ENCODE measurements at places on chromosomes 2 and 18.

DNA sequence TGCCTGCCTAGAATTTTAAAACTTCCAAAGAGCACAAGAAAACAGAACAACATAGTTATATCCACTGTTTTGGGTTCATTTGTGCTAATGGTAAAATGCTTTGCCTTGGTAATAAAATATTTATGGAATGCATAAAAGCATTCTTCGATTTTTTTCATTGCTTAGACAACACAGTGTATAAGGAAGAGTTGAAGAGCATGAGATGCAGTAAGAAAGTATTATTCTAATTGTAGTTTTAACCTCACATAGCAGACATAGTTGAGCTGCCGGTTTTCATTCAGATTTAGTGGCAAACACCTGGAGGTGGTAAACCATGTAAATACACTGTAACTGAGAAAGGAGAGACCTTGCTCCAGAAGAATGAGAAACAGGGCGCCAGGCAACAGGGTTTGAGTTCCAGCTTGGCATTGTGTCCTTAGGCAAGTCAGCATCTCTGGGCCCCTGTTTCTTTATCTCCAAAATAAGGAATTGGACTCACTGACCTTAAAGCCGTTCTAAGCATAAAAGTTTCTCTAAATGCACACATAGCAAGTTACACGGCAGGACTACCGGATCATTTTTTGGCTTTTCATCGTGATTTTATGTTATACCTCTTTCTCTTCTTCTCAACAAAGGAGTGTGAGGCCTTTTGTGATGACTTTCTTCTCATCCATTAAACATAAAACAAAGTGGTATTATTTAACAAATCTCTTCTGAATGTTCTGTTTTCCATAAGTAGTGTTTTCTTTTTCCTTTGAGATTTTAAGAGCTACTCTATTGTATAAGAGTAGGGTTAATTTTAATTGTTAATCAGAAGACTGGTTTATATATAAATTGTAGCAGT, 7.9 kb downstream of the UGP2 start:
- no peak for DNase-seq

- no peak for DNase-seq
These were observed 30.0 kb downstream of the VIL1 start for GRCh38 chr2:218448934-218449333.

DNA sequence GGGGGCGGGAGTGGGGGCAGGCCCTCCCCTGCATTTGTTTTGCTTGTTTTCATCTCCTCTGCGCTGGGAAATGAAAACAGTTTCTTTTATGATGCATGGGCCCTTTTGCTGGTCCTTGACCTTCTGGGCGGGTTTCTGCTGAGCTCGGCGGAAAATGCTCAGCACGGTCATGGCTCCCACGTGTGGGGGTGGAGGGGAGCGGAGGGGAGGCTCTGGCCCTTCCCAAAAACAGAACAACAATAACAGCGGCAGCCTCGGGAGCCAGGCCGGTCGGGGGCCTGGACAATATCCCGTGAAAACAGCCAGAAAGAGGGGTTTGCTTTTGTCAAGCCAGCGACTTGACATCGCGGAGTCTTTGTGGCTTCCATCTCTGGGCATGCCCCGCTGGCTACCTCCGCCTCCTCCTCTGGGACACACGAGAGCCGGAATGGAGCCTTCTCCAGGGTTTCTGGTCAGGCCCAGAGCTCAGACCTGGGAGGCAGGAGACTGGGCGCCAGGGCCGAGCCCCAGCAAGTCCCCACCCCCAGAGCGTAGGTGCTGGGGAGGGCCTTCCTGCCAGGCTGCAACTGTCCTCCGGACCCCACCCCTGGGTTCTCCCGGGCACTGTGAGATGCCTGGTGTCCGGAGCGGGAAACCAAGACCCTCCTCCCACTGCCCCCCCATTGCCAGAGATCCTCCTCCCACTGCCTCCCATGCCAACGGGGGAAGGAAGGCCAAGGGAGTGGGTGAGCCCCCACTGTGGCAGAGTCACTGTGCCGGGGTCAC, 35.9 kb upstream of the SNED1 start:
- no peak for DNase-seq

DNA sequence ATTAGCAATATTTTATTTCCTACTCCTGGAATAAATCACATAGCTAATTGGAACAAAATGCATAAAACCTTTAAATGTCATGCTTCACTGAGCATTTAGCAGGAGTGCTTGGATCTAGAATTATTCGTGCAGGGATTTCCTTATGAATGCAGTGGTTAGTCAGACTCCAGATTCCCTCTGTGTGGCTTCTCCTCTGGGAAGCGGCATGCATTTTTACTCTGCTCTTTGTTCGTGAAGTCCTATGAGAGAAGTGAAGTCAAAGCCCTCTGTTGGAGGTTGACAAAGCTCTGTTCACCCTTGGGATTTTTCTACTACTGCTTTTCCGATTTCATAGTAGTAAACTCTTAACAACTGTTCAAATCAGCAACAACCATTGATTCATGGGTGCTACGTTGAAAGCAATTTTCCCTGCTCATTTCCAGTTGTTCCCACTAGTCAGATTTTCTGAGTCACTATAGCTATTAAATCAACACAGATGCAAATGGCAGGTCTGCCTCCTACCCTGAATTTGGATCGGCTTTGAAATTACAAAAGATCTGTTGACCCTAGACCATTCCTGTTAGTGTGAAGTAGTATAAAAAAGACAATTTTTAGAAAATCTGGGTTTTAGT, 461.7 kb downstream of the STK39 start:
- no peak for DNase-seq

- DNase-seq, result no peak
These were observed 5.4 kb upstream of the RNF181 start for GRCh38 chr2:85589982-85590791.

- DNase-seq, result no peak
These were observed 17.4 kb downstream of the FBLN7 start for GRCh38 chr2:112155331-112156151.

DNA sequence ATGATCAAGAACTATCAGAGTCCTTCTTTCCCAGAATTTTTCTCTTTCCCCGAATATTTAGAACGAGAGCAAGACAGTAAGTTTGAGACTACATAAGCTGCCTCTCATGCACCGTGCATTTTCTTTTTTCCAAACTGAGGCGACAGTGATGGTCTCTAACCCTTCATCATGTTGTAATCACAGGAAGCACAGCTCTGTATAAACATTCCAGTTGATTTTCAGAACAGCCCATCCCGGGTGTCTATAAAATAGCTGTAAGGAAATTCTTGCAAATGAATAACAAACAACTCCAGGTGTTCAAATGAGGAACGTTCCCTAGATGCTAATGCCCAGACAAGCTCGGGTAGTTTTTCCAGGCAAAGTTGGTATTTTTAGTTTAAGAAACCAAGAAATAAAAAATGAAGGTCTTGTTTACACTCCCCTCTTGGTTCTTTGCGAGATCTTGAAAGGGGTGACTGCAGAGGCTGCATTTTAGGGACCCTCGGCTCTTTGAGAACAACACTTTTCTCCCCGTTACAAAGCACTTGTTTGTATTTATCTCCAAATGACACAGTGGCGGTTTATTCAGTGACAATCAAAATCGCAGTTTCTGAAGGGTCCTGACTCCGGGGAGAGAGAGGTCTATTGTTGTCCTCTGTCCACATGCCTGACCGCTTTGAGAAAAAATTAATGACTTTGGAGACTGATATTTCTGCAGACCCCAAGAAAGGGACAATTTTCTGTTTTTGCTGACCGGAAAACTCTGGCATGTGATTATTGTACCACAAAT, 101.1 kb upstream of the NCK2 start:
- no peak for DNase-seq

GRCh38 chr18:34039611-34040010, 185.1 kb downstream of the NOL4 start:
- DNase-seq, result no peak

DNA sequence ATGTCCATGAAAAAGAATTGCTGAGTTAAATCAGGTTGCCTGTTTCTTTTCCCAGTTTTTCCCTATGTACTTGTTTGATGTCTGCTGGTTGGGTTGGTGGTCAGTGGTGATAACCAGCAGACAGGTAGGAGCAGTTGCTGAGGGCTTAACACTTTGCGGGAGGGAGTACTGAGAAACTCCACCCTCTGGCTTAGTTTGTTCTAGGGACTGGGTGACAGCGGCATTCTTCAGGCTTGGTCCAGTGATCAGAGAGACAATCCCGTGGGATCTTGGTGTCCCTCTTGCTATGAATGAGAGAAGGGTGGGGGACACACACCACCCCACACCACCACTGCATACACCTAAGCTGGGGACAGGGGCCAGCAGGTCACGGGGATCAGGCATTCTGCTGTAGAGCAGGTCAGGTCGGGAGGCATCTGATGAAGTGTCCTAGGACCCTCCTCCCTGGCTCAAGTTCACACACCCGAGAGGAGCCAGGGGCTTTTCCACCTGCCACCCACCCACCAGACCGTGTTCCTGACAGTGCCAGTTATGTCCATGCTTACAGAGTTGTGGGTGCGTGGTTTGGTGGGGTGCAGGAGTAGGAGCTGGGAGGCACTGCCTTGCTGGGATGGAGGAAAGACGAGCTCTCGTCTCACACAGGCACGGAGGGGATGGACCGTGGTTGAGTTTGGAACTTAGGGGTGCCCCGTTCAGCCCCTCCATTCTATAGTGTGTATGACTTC, 21.3 kb upstream of the ALLC start:
- no peak for DNase-seq
